Transverse colon (tissue), 4 donors: ENCODE measurements at places on chromosomes 2 and 18. TPM values are rescaled to one million over a fixed set of nuclear protein-coding genes. Genes with fewer than 3 reads are reported as not detected.

The RAB12 gene
- total RNA-seq = 40.3 TPM

GRCh38 chr2:234851451-234851850, 100.4 kb upstream of the SH3BP4 start:
- H3K27me3 ChIP-seq = no peaks in the 10 kb centered on the region
- H3K27ac ChIP-seq = no peak overlapping the region
- DNase-seq = no peak
- no peak overlapping the region for H3K4me3 ChIP-seq

GRCh38 chr2:205675861-205676516, 6.3 kb upstream of the NRP2 start:
- H3K27ac ChIP-seq = no peak overlapping the region
- no peak for DNase-seq
- H3K36me3 ChIP-seq = no peaks in the 10 kb centered on the region
- no peaks in the 10 kb centered on the region for H3K27me3 ChIP-seq
- H3K4me3 ChIP-seq = no peak overlapping the region
- H3K4me1 ChIP-seq = peaks cover 10% of the 10 kb centered on the region

- no peaks in the 10 kb centered on the region for H3K27me3 ChIP-seq
- no peaks in the 10 kb centered on the region for H3K4me1 ChIP-seq
- no peak overlapping the region for H3K4me3 ChIP-seq
Measured at GRCh38 chr2:235278771-235279355, 215.0 kb upstream of the AGAP1 start.

DNA sequence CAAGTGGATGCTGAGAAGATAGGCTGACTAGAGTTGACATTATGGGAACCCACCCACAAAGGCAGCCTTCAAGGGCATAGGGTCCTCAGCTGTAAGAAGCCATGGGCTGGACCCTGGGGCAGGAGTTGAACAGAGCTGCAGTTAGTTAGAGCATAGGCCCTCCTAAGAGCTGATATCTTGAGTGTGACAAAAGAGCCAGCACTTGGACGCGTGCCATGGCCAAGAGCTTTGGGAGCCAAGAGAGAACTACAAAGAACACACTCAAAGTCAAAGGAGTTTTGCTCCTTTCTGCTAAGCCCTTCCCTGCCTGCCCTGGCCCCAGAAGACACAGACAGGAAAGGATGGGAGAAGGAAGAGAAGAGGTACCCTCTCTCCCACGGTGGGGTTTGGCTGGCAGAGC, 29.9 kb upstream of the AGAP1 start:
- H3K4me1 ChIP-seq = no peaks in the 10 kb centered on the region
- H3K36me3 ChIP-seq = no peaks in the 10 kb centered on the region
- no peak for DNase-seq
- H3K4me3 ChIP-seq = no peak overlapping the region

- H3K27ac ChIP-seq = no peak overlapping the region
- no peak overlapping the region for H3K4me3 ChIP-seq
- DNase-seq = no peak
- H3K27me3 ChIP-seq = no peaks in the 10 kb centered on the region
Measured at GRCh38 chr2:163455815-163456214, 280.0 kb downstream of the FIGN start.

GRCh38 chr2:167924556-167924955, 322.8 kb downstream of the STK39 start:
- DNase-seq = no peak
- H3K27ac ChIP-seq = no peak overlapping the region
- H3K36me3 ChIP-seq = no peaks in the 10 kb centered on the region
- no peaks in the 10 kb centered on the region for H3K27me3 ChIP-seq

The ABCG5 gene
- total RNA-seq = not detected

GRCh38 chr2:239035997-239036731, 188.3 kb downstream of the TWIST2 start:
- DNase-seq = no peak
- no peaks in the 10 kb centered on the region for H3K36me3 ChIP-seq
- no peak overlapping the region for H3K4me3 ChIP-seq
- H3K4me1 ChIP-seq = no peaks in the 10 kb centered on the region
- peaks cover 26% of the 10 kb centered on the region for H3K27me3 ChIP-seq

GRCh38 chr2:189305291-189305943, 125.9 kb upstream of the COL5A2 start:
- H3K4me1 ChIP-seq = no peaks in the 10 kb centered on the region
- no peaks in the 10 kb centered on the region for H3K36me3 ChIP-seq
- DNase-seq = no peak

The PCARE gene
- not detected for total RNA-seq

The GPBAR1 gene
- total RNA-seq = not detected

DNA sequence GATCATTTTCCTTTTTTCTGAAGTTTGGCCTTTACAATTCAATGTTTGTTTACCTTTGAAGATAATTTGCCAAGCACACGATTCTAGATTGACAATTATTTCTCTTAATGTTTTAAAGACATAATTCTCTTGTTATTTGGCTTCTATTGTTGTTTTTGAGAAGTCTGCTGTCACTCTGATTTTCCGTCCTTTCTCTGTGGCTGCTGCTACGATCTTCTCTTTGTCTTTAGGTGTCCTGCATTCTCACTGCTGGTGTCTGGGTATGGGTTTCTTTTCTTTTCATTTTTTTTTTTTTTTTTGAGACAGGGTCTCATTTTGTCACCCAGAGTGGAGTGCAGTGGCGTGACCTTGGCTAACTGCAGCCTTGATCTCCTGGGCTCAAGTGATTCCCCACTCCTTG, 15.1 kb upstream of the FAM228A start:
- no peak for DNase-seq
- no peaks in the 10 kb centered on the region for H3K4me1 ChIP-seq
- H3K27ac ChIP-seq = no peak overlapping the region
- no peak overlapping the region for H3K4me3 ChIP-seq
- no peaks in the 10 kb centered on the region for H3K27me3 ChIP-seq

DNA sequence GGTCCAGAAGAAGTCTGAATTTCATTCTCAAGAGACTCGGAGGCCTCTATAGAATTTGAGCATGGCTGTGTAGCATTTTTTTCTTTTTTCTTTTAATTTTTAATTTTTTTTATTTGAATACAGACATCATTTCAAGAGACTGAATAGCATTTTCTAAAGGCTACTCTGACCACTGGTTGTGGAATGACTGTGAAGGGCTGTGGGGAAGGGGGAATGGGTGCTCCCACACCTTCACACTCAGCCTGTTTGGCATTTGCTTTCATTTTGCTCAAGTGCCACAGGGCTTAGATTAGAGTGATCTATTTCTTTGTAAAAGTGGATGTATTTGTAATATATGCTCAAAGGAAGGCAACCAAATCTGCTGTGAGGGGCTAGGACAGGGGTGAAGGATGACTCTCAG, 142.0 kb upstream of the SPOPL start:
- no peak overlapping the region for H3K27ac ChIP-seq
- H3K27me3 ChIP-seq = no peaks in the 10 kb centered on the region
- DNase-seq = no peak

GRCh38 chr18:7021994-7022840, 95.4 kb downstream of the LAMA1 start:
- H3K27ac ChIP-seq = no peak overlapping the region
- H3K36me3 ChIP-seq = no peaks in the 10 kb centered on the region
- no peaks in the 10 kb centered on the region for H3K27me3 ChIP-seq
- DNase-seq = peak; percentile 66
- no peaks in the 10 kb centered on the region for H3K4me1 ChIP-seq
- H3K4me3 ChIP-seq = no peak overlapping the region

DNA sequence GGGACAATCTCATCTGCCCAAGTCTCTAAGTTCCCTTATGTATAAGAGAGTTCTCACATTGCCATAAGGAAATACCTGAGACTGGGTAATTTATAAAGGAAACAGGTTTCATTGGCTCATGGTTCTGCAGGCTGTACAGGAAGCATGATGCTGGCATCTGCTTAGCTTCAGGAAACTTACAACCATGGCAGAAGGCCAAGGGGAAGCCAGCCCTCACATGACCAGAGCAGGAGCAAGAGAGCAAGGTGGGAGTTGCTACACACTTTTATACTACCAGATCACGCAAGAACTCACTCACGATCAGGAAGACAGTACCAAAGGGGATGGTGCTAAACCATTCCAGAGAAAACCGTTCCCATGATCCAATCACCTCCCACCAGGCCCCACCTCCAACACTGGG, 73.9 kb downstream of the PRKRA start:
- DNase-seq = no peak
- H3K4me3 ChIP-seq = no peak overlapping the region
- H3K36me3 ChIP-seq = no peaks in the 10 kb centered on the region

GRCh38 chr2:95347681-95348608, 50.8 kb downstream of the KCNIP3 start:
- peaks cover 7% of the 10 kb centered on the region for H3K4me1 ChIP-seq
- no peak overlapping the region for H3K27ac ChIP-seq
- DNase-seq = no peak

GRCh38 chr2:190481339-190481738, 53.2 kb downstream of the NEMP2 start:
- no peaks in the 10 kb centered on the region for H3K27me3 ChIP-seq
- H3K36me3 ChIP-seq = no peaks in the 10 kb centered on the region
- no peak overlapping the region for H3K4me3 ChIP-seq
- no peak overlapping the region for H3K27ac ChIP-seq

The SCYGR4 gene
- total RNA-seq = not detected

The TRIM54 gene
- total RNA-seq = 1.9 TPM

DNA sequence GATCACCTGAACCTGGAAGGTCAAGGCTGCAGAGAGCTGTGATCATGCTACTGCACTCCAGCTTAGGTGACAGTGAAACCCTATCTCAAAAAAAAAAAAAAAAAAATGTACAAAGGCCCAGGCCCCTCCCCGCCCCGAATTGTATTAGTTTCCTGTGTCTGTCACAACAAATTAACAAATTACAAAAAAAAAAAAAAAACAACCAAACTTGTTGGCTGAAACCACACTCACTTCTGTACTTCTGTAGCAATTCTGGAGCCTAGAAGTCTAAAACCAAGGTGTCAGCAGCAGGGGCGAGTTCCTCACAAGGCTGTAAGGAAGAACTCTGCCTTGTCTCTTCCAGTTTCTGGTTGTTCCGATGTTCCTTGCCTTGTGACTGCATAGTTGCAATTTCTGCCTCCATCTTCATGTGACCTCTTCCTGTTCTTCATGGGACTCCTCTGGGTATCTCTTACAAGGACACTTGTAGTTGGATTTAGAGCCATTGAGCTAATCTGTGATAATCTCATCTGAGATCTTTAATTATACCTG, 100.8 kb upstream of the ZSWIM2 start:
- no peak for DNase-seq
- no peaks in the 10 kb centered on the region for H3K4me1 ChIP-seq
- no peaks in the 10 kb centered on the region for H3K36me3 ChIP-seq
